ENCODE measurements at places on chromosomes 1 and 21. TPM values are rescaled to one million over a fixed set of nuclear protein-coding genes. Genes with fewer than 3 reads are reported as not detected.

TNFRSF4 gene
- 3.3 TPM for total RNA-seq

VASH2 gene
- 21.6 TPM for total RNA-seq

OPRD1 gene
- total RNA-seq: 0.23 TPM

ZNF593OS gene
- not detected for total RNA-seq

PAX7 gene
- total RNA-seq: 3.3 TPM

HSF2BP gene
- 3.0 TPM for total RNA-seq

TSTD1 gene
- 56.5 TPM for total RNA-seq

RIPK4 gene
- total RNA-seq: 29.6 TPM

ZNF683 gene
- total RNA-seq: not detected

TAGLN2 gene
- 109 TPM for total RNA-seq

KCNN3 gene
- total RNA-seq: 5.3 TPM

SFN gene
- total RNA-seq: 0.99 TPM

LCE6A gene
- total RNA-seq: not detected

BGLAP gene
- total RNA-seq: 2.1 TPM

NID1 gene
- 156 TPM for total RNA-seq

HHIPL2 gene
- 0.29 TPM for total RNA-seq

NEK2 gene
- 10.2 TPM for total RNA-seq

TTLL10 gene
- total RNA-seq: 0.76 TPM

PLA2G2F gene
- 0.18 TPM for total RNA-seq

ABL2 gene
- 15.8 TPM for total RNA-seq

GJA9 gene
- not detected for total RNA-seq

BMP8A gene
- 0.70 TPM for total RNA-seq

ILDR2 gene
- 10.2 TPM for total RNA-seq

DENND2C gene
- total RNA-seq: 5.8 TPM

LRRC39 gene
- total RNA-seq: 30.3 TPM

GRIK1 gene
- 1.5 TPM for total RNA-seq

UBL4B gene
- not detected for total RNA-seq

ACTL8 gene
- total RNA-seq: not detected

UBE2U gene
- not detected for total RNA-seq

NTMT2 gene
- total RNA-seq: not detected

CFAP74 gene
- total RNA-seq: 0.23 TPM

TMPRSS2 gene
- total RNA-seq: 54.8 TPM

AMY1A gene
- total RNA-seq: not detected

FGR gene
- total RNA-seq: 10.9 TPM

ENAH gene
- total RNA-seq: 30.5 TPM

HMGCL gene
- 49.5 TPM for total RNA-seq

DISP3 gene
- 0.93 TPM for total RNA-seq

RGS18 gene
- total RNA-seq: 4.0 TPM

CRB1 gene
- total RNA-seq: 3.1 TPM

BACE2 gene
- total RNA-seq: 36.2 TPM

MATN1 gene
- 0.47 TPM for total RNA-seq

LCE1B gene
- total RNA-seq: not detected

GPR52 gene
- 3.4 TPM for total RNA-seq

SPRR2A gene
- not detected for total RNA-seq

CD1B gene
- not detected for total RNA-seq
